ENCODE measurements at places on chromosomes 5 and 9.

GRCh38 chr5:135442431-135443160 is 4.6 kb downstream of the DCANP1 start:
- DNase-seq, result no peak

DNA sequence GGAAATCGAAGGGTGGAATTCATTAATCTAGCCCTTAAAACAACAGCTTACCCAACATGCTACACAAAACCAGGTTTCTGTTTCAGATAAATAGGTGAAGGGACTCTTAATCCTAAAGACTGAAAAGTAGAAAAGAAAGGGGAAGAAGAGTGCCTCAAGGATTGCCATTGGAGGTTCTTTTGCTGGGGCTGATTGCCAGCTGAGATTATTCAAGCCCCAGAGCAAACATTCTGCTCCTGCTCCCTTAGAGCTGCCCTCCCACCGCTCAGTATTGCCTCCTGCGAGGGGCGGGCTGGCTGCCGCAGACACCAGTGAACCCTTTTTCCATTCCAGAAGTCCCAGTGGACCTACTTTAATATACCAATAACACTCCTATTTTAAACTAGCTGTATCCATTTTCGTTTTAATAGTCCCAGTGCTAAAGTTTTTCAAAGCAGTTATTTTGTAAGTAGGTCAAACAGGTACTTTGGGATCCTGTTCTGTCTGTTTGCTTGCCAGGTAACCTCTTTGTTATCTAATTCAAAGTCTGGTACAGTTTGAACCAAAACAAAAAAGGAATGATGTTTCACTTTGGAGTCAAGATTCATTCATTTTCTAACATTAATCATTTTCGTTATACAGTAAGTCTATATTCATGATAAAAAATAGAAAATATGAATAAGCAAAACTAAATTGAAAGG is 38.6 kb downstream of the HMGCS1 start:
- no peak for DNase-seq

GRCh38 chr9:112970939-112971338 is 41.1 kb downstream of the ZNF883 start:
- DNase-seq, result no peak

DNA sequence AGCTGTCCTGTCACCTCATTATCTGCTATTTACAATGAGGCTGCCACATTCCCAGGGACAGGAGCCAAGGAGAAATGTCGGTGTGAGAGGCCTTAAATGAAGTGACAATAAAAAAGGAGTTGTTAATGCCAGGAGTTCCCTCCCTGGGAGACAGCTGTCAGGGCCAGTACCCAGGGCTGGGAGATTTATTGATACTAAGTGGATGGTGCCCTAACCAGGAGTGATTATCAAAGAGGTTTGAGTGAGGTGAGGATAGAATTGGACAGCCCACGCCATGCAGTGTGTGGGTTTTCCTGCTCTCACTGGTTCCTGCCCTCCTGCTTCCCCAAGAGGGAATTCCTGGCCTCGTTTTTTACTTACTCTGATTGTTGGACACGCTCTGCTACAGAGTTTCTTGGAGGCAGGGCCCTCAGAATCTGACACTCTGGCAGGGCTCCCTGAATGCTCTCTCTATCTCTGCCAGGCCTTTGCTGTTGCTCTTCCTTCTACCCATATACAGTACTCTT is 150.8 kb downstream of the GRIA1 start:
- no peak for DNase-seq

- no peak for DNase-seq
Observed at GRCh38 chr5:173740400-173740799, 124.0 kb upstream of the BOD1 start.

DNA sequence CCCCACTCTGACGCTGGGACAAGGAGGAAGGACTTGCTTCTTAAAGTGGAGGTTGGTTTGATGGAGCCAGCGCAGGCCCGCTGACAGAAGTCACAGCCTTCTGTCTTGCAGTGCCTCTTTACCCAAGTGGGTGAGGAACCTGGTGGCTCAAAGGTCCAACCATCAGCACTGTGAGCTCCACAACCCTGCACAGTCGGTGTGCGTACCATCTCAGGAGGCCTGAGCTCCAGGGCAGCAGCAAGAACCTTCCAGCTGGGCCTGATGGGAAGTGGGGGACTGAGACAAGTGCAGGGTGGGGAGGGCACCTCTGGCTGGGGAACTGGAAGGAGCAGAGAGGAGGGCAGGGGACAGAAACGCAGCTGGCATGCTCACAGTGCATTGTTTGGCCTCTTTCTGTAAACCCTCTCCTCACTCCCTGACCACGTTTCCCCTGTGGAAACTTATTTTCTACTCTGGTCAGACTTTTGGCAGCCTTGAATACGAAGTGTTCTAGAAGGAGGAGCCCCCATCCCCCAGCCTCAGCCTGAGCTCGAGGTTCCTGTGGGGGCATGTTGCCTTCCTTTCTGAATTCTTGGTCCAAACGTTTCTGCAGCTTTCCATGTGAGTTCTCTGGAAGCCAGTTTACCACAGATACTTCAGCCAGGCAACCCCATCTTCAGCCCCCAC is 178.5 kb upstream of the PITX1 start:
- no peak for DNase-seq

DNA sequence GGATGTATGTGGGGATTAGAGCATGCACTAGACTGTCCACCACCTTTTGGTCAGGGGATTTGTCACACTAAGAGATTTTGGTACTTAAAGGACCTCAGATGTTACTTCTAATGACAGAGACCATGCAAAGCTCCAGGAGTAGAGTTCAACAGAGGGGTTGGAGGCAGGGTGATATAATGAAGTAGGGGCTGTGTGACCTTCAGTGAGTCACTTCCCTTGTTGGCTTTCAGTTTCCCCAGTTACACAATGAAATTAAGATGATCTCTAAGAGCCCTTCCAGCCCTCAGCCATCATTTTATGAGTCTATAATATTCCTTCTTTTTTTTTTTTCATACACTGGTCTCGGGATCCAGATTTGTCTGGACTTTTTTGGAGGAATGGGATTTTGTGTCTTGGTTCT is 26.8 kb downstream of the GLRA1 start:
- no peak for DNase-seq

DNA sequence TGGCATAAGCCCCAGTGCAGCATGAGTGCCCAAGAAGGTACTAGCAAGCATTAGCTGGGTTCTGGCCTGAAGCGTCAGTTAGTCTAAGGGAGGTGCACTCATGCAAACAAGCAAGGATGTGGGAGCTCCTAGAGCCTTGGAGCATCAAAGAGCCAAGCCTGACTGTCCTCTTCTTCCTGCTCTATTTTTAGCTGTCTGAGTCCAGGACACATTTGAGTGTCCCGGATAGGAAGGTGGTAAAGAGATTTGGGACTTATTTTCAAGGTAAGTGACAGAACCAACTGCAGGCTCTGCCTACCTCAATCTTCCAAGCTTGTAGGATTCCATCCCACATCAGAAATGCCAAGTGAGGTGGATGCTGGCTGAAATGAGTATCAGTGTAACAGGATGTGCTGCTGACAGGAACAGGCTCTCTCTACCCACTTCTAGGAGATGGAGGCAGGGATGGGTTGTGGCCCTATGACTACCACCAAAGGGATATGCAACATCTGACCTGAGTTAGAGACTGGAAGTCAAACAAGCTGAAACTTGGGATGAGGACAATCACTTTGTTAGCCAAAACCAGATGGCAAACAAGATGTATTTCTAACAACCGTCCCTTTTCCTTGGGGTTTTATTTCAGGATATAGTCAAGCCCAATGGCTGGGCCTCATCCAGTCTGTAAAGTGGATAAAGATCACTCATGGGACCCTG is 15.1 kb downstream of the MACROH2A1 start:
- DNase-seq, result no peak

DNA sequence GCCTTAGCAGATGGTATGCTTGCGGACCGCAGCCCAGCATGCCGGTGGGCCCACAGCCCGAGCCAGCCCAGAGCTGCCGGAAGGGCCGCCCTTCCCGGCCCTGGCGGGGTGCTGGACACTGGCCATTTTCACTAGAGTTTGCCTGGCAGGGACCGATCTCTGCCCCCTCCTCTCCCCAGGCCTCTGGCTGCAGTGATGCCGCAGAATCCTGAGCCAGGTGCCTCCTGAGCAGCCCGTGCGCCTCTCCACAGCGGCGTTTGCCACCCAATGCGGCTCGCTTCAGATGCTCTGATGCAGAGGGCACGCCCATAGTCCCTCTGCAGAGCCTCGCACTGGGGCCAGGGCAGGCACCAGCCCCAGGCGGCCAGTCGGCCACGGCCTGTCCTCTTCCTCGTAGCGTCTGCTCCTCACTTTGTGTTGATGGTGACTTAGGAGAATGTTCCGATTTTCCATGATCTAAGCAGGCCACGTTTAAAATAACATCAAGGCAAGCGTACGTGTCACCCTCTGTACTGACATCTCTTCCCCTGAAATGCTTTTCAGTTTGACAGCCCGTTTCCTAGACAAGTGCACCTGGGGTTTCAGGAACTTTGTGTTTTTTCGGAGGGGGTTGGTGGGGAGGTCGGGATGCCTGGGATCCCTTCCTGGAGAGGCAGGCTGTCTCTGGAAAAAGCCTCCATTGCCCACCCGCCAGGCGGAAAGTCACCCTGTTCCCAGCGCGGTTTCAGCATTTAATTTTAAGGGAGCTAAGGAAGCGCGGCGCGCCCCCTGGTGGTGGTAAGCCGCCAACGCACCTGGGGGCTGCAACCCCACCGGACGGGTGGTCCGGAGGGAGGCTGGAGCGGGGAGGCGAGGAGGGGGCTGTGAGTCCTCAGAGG is 29.8 kb upstream of the HMCN2 start:
- no peak for DNase-seq

DNA sequence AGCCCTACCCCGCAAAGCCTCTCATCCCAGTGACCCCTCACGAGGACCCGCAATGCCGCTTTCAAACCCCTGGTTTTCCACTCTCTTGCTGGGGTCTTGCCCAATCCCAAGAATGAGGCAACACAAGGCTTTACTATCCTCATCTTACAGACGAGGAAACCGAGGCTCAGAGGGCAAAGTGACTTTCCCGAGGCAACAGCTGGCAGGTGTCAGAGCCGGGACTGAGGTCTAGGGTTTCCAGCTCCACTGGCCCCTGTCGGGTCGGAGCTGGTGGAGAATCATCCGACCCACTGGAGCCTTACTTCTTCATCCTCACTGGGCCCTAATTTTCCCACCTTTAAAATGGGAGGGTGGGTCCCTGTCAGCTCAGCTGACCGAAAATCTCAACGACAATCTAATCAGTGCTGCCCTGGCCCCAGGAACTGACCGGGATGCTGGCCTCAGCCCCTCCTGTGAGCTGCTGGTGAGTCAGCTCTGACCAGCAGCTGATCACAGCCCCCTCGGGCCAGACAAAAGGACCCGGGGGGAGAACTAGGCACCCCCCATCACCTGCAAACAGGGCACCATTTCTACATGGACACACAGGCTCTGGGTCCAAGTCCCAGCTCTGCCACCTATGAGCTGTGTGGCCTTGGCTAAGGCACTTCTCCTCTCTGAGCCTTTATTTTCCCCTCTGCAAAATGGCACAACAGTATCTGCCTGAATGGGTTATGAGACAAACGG is 72.7 kb upstream of the STXBP1 start:
- DNase-seq, result no peak

GRCh38 chr5:96254980-96255691 is 177.9 kb downstream of the PCSK1 start:
- DNase-seq, result no peak

DNA sequence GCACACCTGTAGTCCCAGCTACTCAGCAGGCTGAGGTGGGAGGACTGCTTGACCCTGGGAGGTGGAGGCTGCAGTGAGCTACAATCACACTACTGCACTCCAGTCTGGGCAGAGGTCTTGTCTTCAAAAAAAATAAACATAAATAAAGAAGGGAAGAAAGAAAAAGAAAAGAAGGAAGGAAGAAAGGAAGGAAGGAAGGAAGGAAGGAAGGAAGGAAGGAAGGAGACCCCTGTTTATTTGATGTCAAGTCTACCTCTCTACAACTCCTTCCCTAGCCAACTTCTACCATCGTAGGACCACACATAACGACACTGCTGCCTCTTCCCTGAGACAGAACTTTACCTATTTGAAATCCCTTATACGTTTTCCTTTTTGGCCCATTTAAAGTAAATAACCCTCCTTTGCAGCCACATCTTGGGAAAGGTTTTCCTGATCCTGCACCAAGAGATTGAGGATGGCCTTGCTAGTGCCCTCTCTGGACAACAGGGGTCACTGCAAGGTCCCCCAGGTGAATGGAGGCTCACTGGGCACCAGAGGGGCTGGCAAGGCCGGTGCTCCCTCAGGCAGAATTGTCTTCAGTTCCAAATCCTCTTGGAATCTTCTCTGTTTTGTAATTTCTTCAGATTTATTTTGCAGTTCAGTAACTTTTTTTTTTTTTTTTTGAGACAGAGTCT is 10.5 kb downstream of the RPS14 start:
- DNase-seq, result no peak

- no peak for DNase-seq
Observed at GRCh38 chr5:135240781-135241360, 158.2 kb downstream of the MACROH2A1 start.

- no peak for DNase-seq
Observed at GRCh38 chr5:74034733-74035132, 408.7 kb downstream of the ARHGEF28 start.

GRCh38 chr9:91760906-91761305 is 189.1 kb downstream of the ROR2 start:
- DNase-seq, result no peak

- DNase-seq, result no peak
Observed at GRCh38 chr5:125489146-125489545, 742.7 kb upstream of the ZNF608 start.

GRCh38 chr5:32566319-32567111 is 18.8 kb upstream of the SUB1 start:
- no peak for DNase-seq

- no peak for DNase-seq
Observed at GRCh38 chr5:177358370-177358819, 671 bp downstream of the RGS14 start.

GRCh38 chr9:11319538-11319937 is 706.7 kb upstream of the PTPRD start:
- DNase-seq, result no peak

DNA sequence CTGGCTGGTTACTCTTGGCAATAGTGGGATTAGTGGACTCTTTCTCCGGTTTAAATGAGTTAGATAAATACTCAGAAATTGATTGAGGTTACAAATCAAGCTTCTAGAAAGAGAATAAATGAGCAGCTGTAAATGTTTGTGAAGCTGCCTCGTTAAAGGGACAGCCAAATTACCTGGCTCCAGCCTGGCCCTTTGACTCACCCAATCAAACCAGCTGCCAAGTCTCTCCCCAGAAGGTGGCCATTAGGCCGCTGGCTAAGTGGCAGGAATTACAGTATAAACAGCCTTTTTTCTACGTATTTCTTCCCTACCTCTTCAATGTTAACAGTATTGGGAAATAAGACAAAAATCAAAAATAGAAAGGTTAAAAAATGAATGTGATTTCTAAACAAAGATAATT is 46.0 kb upstream of the SRFBP1 start:
- no peak for DNase-seq
